ENCODE measurements at places on chromosomes 13 and 19.

DNA sequence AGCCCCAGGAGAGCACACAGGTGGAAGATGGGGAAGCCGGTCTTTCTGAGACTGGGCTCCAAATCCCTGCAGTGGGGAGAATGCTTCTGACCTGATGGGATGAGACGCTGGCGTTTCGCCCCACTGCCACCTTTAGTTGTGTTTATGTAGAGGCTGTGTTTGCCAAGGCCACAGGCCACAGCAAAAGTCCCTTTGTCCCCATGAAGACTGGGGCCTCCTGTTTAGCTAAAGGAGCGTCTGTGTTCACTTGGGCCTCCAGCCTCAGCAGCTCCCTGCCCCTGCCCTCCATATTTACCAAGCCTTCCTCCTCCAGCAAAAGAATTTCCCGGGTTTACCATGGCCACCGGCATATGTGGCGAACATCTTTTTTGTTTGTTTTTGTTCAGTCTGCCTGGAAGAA lies 10.4 kb upstream of the KLK14 start:
- DNase-seq, result no peak

DNA sequence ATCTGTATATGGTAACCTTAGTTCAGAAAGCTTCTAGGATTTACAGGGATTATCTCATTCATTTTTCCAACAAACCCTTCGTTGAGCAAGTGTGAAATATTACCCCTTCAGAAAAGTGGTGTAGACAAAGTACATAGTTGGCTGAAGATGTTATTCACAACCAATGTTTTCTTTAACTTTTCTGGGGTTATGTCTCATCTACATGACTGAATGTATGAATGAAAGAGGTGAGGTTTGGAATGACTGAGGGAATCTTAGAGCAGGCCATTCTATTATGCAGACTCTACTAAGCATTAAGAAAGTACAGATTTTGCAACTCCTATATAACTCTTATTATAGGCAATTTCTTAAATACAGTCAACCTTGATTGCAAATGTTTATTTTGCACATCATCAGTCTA lies 167.2 kb downstream of the NDFIP2 start:
- DNase-seq, result no peak

- no peak for DNase-seq
Measured at GRCh38 chr13:23743278-23744076, 145.7 kb downstream of the MIPEP start.

DNA sequence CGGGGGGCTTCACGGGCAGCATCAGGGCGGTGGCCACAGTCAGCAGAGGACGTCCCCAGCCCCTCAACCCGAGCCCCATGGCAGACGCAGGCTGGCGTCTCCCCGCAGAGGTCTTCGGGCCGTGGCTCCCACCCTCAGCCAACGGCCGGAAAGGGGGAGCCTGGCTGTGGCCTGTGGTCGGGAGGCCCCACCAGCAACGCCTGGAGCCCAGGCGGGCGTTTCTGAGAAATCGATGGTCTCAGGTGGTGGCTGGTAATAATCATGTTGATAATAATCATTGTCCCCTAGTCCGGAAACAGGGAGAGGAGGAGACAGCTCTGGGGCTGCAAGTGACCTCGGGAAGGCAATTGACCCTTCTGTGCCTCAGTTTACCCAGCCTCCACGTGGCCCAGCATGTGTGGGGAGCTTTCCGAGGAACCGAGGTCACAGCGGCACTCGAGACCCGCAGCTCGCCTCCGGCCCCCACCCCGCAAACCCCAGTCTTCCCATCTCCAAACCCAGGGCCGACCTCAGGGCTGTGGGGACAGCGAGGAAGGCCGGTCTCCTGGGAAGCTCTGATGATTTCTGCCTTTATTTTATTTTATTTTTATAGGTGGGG lies at the start of gene PRSS57:
Gene PRSS57, minus strand, starts transcription at position 101 of the 598 bp plus-strand sequence. Its CDS starts 22 bp downstream, at position 79.
- no peak for DNase-seq

- no peak for DNase-seq
Measured at GRCh38 chr13:113437408-113438010, 15.8 kb downstream of the ADPRHL1 start.

DNA sequence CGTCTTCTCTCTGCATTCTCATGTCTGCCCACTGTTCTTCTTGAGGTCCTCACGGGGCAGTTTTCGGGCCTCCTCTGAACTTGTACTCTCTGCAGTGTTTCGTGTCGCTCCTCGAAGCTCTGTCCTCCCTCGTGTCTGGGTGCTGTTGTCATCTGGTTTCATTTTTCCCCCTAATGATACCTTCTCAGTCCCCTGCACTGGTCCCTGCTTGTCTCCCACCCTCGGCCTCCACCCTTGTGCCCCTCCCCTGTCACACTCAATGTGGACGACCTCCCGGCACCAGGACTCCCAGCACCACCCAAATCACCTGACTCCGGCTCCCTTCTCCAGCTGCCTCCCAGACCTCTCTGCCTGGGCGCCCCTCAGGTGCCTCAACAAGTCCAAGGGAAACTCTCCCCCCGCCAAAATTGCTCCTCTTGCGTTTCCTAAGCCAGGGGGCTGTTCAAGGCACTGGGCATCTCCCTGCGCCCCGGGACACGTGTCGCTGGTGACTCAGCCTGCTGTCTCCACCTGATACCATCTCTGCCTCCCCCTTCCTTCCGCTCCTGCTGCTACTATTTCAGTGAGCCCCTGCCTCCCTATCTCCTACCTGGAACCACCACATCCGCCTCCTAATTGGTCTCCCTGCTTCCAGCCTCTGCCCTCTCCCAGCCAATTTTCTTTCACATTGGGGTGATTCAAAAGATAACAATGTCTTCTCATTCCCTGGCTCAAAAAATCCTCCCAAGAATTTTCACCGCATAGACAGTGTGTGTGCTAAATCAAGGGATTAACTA lies 49.5 kb downstream of the RFX2 start:
- DNase-seq, result peak; percentile 5

- no peak for DNase-seq
Measured at GRCh38 chr19:1608359-1609102, 3.3 kb upstream of the UQCR11 start.

- DNase-seq, result no peak
Measured at GRCh38 chr13:50845211-50845610, 1.7 kb upstream of the DLEU7 start.
